ENCODE measurements at places on chromosomes 12 and 14.

GRCh38 chr12:49557917-49558215 is 10.1 kb downstream of the MCRS1 start:
- DNase-seq = no peak

DNA sequence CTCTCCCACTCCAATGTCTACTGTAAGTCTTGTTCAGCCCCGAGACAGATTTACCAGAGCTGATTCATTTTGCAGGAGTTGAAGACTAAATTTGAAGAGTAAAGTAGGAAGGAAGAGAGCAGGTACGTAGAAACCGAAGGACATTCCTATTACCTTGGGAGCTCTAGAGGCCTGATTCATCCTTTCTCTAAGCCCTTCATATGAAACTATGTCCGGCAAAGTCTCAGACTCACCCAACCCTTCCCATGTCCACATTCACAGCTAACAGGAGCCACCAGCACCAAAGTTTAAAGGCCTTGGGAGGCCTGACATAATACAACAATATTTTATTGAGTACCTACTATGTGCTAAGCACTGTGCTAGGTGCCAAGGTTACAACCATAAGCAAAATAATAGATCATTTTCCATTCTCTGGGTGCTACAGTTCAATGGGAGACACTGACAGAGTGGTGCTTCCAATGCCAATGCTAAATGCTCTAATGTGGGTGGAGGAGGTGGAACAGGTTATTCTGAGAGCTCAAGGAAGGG is 86.6 kb downstream of the PHLDA1 start:
- DNase-seq = no peak

DNA sequence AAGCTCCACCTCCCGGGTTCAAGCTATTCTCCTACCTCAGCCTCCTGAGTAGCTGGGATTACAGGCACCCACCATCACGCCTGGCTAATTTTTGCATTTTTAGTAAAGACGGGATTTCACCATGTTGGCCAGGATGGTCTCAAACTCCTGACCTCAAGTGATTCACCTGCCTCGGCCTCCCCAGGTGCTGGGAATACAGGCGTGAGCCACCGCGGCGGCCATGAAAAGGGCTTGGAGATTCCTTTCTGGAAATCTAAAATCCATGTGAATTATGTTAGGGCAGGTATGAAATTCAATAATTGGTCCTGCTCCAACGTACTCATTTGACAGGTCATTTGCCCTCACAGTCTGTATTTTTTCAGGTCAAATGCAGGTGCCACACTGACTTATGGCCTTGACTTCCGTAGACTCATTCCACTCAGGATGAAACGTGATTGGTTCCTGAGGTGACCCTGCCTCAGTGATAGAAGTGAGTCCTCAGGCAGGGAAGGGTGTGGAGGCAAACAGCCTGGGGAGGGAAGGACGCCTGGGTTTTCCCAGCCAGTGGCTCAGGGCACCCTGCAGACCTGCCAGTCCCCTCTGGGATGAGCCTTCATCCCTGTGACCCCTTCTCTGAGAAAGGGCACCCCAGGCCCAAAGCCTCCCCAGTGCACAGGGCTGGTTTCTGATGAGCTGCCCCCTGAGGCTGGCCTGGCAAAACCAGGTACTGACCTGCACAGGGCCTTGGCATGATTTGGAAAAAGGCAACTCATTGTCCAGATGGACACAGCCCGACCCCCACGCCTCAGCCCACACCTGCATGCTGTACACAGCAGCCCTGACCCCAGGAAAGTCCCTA is 48.7 kb downstream of the PSMA6 start:
- no peak for DNase-seq

DNA sequence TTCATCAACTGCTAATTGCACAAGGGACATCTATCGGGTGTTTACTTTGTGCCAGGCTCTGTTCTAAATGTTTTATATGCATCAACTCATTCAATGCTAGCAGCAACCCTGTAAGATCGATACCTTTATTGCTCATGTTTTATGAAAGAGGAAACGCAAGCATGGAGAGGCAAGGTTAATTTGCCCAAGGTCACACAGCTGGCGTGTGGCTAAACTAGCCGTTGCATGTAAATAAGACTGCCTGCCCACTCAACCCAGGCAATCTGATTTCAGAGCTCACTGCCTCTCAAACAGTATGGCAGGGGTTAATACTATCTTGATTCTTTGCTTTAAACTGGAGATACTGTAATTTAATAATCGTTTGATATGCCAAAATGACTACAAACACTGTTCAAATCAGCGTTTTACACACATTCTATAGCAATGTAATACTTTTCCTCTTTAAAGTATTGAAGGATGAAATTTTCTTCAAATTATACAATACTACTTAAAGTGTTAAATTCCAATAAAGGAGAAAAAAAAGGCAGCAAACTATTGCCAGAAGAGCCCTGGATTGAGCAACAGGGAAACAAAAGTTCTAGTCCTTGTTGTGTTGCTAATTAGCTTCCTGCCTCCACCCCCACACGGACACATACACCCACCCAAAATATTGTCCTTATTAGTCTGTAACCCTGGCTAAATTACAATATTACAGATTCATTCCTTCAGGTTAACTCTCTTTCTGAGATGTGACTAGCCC is 39.1 kb upstream of the DHRS7 start:
- no peak for DNase-seq

DNA sequence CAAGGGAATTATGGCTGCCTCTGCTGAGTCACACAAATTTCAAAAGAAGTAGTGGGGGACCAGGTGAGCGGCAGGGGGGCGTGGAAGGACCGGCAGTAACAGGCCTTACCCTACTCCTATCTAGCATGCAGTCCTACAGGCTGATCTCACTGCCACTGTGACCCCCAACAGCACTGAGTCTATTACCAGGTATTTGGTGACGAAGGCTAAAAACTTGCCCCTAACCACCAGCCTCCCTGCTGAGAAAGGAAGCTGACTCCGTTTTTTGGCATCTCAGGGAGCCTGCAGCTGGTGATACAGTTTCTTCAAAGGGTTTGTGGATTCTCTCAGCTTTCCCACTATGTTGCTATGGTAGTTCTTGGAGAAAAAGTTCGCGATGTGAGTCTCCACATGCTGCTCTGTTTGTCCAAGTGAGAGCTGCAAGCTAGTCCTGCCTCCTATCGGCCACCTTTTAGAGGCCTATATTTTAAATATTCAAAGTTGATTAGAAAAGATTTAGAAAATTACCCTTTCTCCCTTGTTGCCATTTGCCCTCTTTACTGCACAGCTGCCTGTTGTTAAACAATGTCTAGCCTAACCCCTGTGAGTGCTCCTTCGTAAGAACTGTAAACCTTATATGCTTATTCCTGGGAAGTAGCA is 57.1 kb upstream of the SLCO1B1 start:
- DNase-seq = no peak

- DNase-seq = peak; percentile 95
Observed at GRCh38 chr14:64734990-64735389, 30.8 kb downstream of the PLEKHG3 start.

- no peak for DNase-seq
Observed at GRCh38 chr12:1398673-1399072, 195.7 kb downstream of the FBXL14 start.

DNA sequence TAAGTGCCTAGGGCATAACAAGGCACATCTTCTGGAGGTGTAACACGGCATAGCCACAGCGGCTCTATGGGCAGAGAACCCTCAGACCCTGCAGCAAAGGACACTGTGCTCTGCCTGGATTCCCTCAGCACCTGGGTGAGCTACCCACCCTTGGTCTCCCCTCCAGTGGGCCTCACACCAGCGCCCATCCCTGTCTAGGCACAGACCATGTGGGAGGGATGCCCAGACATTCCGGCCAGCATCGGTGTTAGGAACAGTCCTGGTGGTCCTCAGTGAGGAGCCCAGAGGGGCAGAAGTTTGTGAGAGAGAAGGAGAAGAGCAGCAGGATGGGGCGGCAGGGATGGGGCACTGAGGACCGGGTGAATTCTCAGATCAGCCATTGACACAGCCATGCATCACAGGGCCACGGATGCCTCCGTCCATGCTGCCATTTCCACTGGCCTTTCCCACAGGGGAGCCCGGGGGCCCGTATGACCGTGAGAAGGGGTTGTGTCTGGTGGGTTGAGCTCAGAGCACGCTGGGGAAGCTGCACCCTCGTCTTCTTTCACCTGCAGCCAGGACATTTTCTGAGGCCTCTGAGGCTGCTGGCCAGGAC is 282.7 kb upstream of the SFSWAP start:
- DNase-seq = no peak
